NCI-H146 (cell line): ENCODE measurements at places on chromosomes 7 and 10.

GRCh38 chr10:64175271-64175962, 654.2 kb downstream of the REEP3 start:
- no peak for DNase-seq

- peak; percentile 79 for DNase-seq
These were observed 667 bp downstream of the KLLN start for GRCh38 chr10:87862679-87863052.

DNA sequence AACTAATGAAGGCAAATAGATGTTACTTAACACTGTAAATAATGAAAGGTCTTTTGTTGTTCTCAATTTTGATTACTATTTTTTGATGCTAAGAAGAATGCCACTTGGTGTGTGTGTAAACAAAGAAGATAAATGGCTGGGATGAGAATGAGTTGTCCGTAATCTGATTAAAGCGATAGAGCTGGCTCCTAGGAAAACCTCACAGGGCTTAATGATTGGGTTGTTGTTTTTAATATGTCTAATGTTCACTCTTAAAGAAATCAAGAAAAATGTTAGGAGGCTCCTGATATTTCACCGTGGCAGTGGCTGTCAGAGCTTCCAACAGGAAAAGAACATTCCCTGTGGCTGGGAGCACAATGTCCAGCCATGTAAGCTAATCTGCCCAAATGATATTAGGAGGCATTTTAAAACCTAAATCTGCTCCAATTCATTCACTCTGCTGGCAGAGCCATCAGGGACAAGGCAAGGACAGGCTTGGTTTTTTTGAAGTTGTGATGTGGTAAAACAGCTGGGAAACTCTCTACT, 243.9 kb downstream of the SNX10 start:
- DNase-seq: no peak

- no peak for DNase-seq
These were observed 92.6 kb downstream of the RGS10 start for GRCh38 chr10:119449760-119450461.

DNA sequence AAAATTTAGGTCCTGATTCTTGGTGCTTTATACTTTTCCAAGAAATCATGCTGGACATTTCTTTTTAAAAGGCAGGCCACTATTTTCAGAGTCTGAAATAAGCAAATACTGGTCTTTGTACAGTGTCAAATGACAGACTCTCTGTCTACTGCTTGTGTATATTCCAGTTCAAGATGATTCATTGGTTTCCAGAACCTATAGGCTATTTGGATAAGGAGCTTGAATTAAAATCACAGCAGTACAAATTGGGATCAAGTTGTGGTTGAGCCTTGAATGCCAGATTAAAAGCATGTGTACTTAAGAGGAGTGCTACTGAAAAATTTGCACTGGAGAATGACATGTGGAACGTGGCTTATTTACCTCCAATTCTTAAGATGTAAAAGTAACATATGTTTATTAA, 10.7 kb downstream of the KMT2E start:
- peak; percentile 27 for DNase-seq

GRCh38 chr7:1843921-1844335, 173.9 kb downstream of the ELFN1 start:
- DNase-seq: no peak

- DNase-seq: no peak
These were observed 11.3 kb upstream of the A1CF start for GRCh38 chr10:50896721-50897120.

DNA sequence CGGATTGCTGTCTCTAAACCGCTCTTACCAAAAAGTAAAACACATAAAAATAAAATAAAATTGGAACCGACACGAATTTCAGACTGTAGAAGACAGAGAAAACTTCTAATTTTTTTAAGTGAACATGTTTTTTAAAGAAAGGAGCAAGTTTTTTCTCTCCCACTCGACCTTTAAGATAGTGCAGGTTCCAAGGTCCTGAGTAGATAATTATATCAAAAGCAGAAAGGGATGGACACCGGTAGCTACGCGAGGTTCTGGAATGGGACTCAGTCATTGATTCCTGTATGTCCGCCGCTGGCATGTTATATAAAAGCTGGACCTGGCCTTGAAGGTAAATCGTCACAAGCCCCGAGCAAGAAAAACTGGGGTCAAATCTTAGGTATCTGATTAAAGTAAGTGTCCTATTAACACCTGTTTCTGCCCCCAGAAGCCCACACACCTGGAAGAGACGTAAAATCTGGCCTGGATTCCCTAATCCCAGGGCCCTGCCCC, 462 bp upstream of the CISD1 start:
- no peak for DNase-seq

GRCh38 chr10:118694848-118695247, 59.9 kb downstream of the CACUL1 start:
- no peak for DNase-seq

DNA sequence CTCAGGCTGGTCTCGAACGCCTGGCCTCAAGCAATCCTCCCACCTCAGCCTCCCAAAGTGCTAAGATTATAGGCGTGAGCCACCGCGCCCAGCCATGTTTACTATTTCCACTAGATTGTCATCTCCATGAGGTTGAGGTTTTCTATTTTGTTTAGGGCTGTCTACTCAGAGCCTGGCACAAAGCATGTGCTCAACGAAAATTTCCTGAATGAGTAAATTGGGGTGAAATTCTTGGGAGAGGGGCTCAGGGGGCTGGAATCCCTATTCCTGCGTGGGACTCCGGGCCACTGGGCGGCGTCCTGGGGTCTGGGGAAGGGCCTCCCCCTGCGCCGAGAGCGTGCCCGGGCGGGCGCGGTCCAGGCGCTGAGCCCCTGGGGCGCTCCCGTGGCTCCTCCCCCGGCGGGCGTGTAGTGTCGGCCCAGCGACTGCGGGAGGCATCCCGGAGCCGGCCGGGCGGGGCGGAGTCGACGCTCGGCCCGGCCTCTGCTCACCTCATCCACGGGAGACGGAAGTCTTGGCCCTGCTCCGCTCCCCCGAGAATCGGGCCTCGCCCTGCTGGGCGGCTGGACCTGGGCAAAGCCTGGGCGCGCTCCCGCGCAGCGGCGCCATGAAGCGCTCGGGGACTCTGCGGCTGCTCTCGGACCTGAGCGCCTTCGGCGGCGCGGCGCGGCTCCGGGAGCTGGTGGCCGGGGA, at the start of gene HPS6:
Gene HPS6 (plus strand): TSS at position 482 of the 693 bp plus-strand sequence. CDS start 126 bp downstream, at position 608.
- DNase-seq: peak; percentile 91

- no peak for DNase-seq
These were observed 33.5 kb downstream of the CUL2 start for GRCh38 chr10:35056686-35057085.
